ENCODE measurements at places on chromosomes 1 and 21. TPM values are rescaled to one million over a fixed set of nuclear protein-coding genes. Genes with fewer than 3 reads are reported as not detected.

Gene AMY2A
- total RNA-seq, result 5,876 TPM

Gene S1PR1
- 6.5 TPM for total RNA-seq

Gene ARL8A
- 25.8 TPM for total RNA-seq

Gene NTMT2
- not detected for total RNA-seq

Gene AADACL4
- not detected for total RNA-seq

- H3K36me3 ChIP-seq, result no peaks in the 10 kb centered on the region
- H3K4me1 ChIP-seq, result no peaks in the 10 kb centered on the region
- H3K4me3 ChIP-seq, result no peak overlapping the region
- no peaks in the 10 kb centered on the region for H3K27me3 ChIP-seq
Measured at GRCh38 chr1:221688488-221688843, 53.4 kb downstream of the DUSP10 start.

- no peak overlapping the region for H3K27ac ChIP-seq
- H3K36me3 ChIP-seq, result no peaks in the 10 kb centered on the region
- H3K4me1 ChIP-seq, result no peaks in the 10 kb centered on the region
- no peak overlapping the region for H3K4me3 ChIP-seq
Measured at GRCh38 chr1:150513351-150513791, 2.2 kb upstream of the FALEC start.

GRCh38 chr1:46969014-46969619, 27.8 kb upstream of the CYP4A11 start:
- H3K36me3 ChIP-seq, result no peaks in the 10 kb centered on the region
- H3K4me3 ChIP-seq, result no peak overlapping the region
- no peak for DNase-seq

- H3K4me1 ChIP-seq, result no peaks in the 10 kb centered on the region
- no peaks in the 10 kb centered on the region for H3K27me3 ChIP-seq
- no peak overlapping the region for H3K27ac ChIP-seq
- H3K36me3 ChIP-seq, result no peaks in the 10 kb centered on the region
- no peak for DNase-seq
- no peak overlapping the region for H3K4me3 ChIP-seq
Measured at GRCh38 chr1:20956272-20956671, 169.2 kb upstream of the HP1BP3 start.

DNA sequence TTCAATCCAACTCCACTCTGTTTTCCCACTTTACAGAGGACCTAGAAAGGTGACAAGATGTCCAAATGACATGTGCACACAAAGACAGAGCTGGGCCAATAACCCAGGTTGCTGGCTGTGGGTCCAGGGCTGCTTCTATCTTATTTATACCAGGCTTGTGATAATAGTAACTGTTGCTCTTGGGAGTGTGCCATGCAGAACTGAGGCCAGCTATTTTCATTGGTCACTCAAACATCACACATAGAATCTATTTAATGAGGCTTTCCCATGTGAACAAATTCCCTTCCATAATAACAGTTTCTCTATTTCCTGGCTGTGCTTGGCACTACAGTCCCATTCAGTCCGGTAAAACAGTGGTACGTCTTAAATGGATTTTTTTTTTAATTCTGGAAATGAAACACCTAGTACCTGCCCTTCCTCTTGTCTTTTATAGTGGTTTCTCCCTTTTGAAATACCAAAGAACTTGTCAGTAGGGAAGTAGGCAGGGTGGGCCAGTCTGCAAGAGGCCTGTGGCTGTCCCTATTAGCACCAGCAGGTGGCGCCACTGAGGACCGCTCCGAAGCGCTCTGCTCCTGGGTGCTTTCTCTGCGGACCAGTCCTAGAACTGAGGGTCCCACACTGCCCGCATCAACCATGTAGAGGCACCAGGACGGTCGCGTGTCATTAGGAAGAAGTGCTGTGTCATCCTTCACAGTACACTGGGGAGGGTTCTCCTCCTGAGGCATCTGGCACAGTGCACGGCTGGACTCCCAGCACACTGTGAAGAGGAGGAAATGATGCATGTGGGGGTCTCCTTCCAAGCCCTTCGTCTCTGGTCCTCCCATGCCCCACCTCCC, 52.1 kb downstream of the GPR161 start:
- no peak overlapping the region for H3K27ac ChIP-seq
- no peaks in the 10 kb centered on the region for H3K36me3 ChIP-seq
- no peaks in the 10 kb centered on the region for H3K27me3 ChIP-seq
- H3K4me3 ChIP-seq, result no peak overlapping the region

GRCh38 chr1:4369335-4369734, 285.1 kb upstream of the AJAP1 start:
- H3K4me3 ChIP-seq, result no peak overlapping the region
- no peaks in the 10 kb centered on the region for H3K36me3 ChIP-seq
- no peak for DNase-seq

DNA sequence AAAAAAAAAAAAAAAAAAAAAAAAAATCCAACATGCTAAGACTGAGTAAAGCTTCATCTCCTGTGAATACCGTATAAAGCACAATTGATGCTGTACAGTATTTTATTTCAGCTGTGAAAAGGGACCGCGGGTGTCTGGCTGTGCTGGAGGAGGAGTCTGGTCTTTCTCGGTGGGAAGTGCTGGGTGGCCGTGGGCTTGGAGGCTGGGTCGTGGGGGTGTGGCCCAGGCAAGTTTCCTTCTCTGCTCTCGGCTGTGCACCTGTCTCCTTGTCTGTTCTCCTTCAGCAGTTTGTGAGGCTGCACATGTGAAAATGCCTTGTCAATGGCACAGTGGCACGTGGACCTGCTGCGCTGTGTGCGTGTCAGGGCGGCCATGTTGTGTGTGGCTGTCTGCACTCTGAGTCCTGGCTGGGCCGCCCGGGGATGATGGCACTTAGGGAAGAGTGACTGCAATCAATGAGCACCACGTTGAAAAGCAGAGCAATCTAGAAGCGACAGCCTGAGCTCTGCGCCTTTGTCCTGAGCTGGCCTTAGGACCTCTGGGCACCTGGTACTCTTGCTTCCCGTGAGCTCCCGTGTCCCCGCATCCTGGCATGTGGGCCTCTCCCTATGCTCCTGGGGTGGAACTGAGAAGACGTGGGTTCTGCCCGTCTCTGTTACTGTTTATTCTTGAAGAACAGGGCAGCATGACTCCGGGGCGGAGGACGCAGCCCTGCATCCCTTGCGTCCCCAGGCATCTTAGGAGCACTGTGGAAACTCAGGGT, 14.5 kb downstream of the AGPAT3 start:
- H3K27me3 ChIP-seq, result no peaks in the 10 kb centered on the region
- H3K27ac ChIP-seq, result no peak overlapping the region
- no peaks in the 10 kb centered on the region for H3K36me3 ChIP-seq
- peaks cover 4% of the 10 kb centered on the region for H3K4me1 ChIP-seq
- no peak overlapping the region for H3K4me3 ChIP-seq

- H3K36me3 ChIP-seq, result no peaks in the 10 kb centered on the region
- no peak overlapping the region for H3K27ac ChIP-seq
- DNase-seq, result no peak
- no peak overlapping the region for H3K4me3 ChIP-seq
- H3K4me1 ChIP-seq, result peaks cover 6% of the 10 kb centered on the region
- no peaks in the 10 kb centered on the region for H3K27me3 ChIP-seq
Measured at GRCh38 chr1:204923201-204923600, 52.5 kb downstream of the NFASC start.

DNA sequence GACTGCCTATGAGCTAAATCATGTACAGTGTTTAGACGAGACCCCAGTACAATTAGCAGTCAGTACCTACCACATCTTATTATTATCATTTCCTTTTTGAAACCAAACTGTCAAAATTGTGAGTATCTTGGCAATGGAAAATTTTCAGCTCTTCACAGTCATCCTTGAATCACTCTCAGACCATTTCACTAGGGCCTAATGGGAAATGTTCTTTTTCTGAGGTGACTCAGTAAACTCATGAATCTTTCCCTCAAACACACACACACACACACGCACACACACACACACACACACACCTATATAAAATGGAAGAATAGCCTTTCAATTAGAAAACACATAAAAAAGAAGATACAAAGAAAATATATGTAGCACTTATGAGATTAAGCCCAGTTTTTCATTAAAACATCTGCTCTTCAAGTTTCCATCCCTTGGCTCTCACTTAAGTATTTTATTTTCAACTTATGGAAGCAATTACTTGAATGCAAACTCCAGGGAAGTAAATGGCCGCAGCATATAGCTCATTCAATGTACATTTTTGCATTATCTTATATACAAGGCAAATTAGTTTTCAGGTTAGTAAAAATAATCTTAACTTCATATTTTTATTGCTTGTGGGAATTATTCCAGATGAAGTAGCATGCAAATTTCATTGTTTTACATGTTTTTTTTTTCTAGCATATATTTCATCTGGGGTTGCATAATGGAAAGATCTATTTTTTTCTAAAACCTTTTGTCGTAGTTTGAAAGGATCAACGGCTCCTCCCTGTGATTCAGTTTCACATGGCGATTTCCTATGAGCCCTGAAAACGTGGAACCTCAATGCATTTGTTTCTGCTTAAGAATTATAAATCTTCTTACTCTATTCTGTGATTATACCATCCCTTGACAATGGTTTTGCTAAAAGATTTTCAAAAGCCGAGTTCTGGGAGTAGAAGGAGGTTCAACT, 46.3 kb upstream of the TMPRSS15 start:
- no peak for DNase-seq
- no peaks in the 10 kb centered on the region for H3K27me3 ChIP-seq
- no peak overlapping the region for H3K27ac ChIP-seq

DNA sequence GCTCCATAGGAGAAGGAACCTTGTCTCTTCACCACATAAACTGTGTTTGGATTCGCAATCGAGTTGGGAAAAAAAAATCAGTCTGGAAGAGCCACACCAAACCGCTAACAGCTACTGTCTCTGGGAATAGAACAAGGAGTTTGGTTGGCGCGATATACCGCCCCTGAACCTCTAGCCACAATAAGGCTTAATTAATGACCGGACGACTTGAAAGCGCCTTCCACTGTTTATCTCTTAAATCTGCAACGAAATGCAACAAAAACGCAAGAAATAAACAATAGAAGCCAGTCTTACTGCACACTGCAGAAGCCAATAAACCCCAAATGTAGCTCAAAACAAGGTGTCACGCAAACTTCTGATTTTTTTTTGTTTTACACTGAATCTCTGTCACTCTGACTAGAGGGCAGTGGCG, 10.9 kb downstream of the BTBD19 start:
- peak overlapping the region; percentile 48 for H3K4me3 ChIP-seq
- peak overlapping the region; percentile 97 for H3K27ac ChIP-seq
- H3K27me3 ChIP-seq, result no peaks in the 10 kb centered on the region

DNA sequence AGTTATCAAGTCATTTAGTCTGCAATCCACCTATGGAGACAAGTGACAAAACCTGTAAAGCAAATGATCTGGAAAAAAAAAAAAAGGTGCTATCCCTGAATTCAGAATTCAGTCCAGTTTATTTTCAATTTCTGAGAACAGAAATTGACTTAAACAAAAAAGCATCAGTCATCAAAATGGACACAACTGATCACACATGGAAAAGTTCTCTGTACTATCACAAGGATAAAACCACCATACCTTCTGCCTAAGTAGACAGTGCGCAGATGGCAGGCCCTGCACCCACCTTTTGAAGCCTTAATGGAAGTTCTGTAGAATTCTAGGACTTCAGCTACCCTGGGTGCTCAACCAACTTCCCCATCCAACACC, 3.5 kb downstream of the PABPC4 start:
- H3K4me3 ChIP-seq, result peak overlapping the region; percentile 17
- DNase-seq, result no peak
- no peaks in the 10 kb centered on the region for H3K36me3 ChIP-seq
- H3K27me3 ChIP-seq, result no peaks in the 10 kb centered on the region
- peaks cover 56% of the 10 kb centered on the region for H3K4me1 ChIP-seq

DNA sequence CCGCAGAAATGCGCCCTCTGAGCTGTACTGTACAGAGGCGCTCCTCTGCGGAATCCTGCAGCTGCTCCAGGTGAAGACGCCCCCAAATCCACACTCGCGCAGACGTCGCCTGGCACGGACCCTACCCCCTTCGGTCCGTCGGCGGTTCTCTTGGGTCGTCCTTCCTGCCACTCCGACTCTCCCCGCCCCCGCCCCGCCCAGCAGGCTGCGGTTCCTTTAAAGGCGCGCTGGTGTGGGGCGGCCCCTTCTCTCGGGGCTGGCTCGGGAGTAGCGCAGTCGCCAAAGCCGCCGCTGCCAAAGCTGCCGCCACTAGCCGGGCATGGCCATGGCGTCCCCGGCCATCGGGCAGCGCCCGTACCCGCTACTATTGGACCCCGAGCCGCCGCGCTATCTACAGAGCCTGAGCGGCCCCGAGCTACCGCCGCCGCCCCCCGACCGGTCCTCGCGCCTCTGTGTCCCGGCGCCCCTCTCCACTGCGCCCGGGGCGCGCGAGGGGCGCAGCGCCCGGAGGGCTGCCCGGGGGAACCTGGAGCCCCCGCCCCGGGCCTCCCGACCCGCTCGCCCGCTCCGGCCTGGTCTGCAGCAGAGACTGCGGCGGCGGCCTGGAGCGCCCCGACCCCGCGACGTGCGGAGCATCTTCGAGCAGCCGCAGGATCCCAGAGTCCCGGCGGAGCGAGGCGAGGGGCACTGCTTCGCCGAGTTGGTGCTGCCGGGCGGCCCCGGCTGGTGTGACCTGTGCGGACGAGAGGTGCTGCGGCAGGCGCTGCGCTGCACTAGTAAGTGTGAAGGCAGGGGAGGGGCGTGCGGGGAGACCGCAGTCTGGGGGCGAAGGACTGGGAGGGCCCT, at the start of gene RASSF5:
RASSF5 (plus strand) TSS at position 248 of the 846 bp plus-strand sequence; CDS start at position 320, 72 bp downstream.
- H3K4me1 ChIP-seq, result no peaks in the 10 kb centered on the region
- peak; percentile 86 for DNase-seq
- H3K27me3 ChIP-seq, result no peaks in the 10 kb centered on the region
- peak within 1 kb of the TSS; percentile 35 for H3K27ac ChIP-seq

DNA sequence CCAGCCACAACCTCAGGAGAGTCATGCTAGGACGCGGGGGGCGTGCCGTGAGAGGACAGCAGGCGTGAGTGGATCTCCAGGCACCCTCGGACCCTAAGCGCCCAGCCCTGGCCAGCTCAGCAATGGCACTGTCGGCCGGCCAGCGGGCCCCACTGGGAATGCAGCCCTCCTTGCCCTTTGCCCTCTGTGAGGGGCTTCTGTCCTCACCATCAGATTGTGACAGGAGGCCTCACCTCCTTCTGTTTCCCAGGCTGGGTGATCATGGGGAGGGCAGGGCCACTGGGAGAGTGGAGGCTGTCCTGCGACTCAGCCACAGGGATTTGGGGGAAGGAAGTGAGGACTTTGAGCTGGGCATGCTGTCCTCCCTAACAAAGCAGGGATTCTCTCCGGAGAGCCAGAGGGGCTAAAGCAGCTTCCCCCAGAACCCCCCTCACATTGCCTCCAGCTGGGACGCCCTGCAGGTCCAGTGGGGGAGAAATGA, 6.6 kb upstream of the LRRC3 start:
- H3K4me3 ChIP-seq, result no peak overlapping the region
- H3K4me1 ChIP-seq, result no peaks in the 10 kb centered on the region
- no peaks in the 10 kb centered on the region for H3K36me3 ChIP-seq
- H3K27ac ChIP-seq, result no peak overlapping the region
- H3K27me3 ChIP-seq, result no peaks in the 10 kb centered on the region

- DNase-seq, result no peak
- H3K27ac ChIP-seq, result peak overlapping the region; percentile 96
- peak overlapping the region; percentile 77 for H3K4me3 ChIP-seq
Measured at GRCh38 chr1:239388578-239388977, 2.2 kb downstream of the CHRM3 start.

DNA sequence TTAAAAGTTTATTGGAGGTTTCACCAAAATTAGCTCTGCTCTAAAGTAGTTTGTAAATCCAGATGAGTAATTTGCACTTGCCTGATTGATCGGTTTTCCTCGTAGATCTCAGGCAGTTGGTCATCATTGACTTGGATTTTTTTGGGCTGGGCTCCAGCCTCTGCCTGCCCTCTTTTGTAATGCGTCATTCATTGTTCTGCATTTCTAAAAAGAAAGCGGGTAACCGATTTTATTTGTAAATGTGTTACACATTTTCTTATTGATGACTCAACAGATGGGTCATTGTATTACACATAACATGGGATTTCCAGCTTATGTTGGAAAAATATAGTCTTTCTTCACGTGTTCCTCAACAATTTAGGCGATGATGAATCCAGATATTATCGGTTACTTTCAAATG, 5.5 kb downstream of the ETS2 start:
- H3K36me3 ChIP-seq, result peaks cover 15% of the 10 kb centered on the region
- no peak for DNase-seq
- no peaks in the 10 kb centered on the region for H3K27me3 ChIP-seq
- H3K4me3 ChIP-seq, result no peak overlapping the region
